ENCODE measurements at places on chromosomes 13 and 19. TPM values are rescaled to one million over a fixed set of nuclear protein-coding genes. Genes with fewer than 3 reads are reported as not detected.

Gene BRCA2
- 0.71 TPM for polyA plus RNA-seq

Gene OR4F17
- polyA plus RNA-seq, result not detected

Gene NTN5
- polyA plus RNA-seq, result 0.25 TPM

Gene TSSK6
- polyA plus RNA-seq, result 1.2 TPM

Gene CYP2A7
- polyA plus RNA-seq, result 0.20 TPM

Gene GPR183
- 2.2 TPM for polyA plus RNA-seq

Gene TEX29
- polyA plus RNA-seq, result 0.24 TPM

Gene ATP4A
- 0.12 TPM for polyA plus RNA-seq

Gene DCT
- 0.02 TPM for polyA plus RNA-seq

Gene S1PR4
- polyA plus RNA-seq, result 2.4 TPM

Gene PRX
- 1.1 TPM for polyA plus RNA-seq

Gene ZNF682
- polyA plus RNA-seq, result 2.7 TPM

Gene CEBPA
- 19.4 TPM for polyA plus RNA-seq

Gene KXD1
- 43.7 TPM for polyA plus RNA-seq

Gene ADM5
- polyA plus RNA-seq, result 1.6 TPM

Gene ZNF439
- 7.2 TPM for polyA plus RNA-seq

Gene ZNF135
- 2.9 TPM for polyA plus RNA-seq

Gene SIGLEC10
- polyA plus RNA-seq, result 0.79 TPM

Gene NKG7
- polyA plus RNA-seq, result 3.2 TPM

Gene OLFM2
- polyA plus RNA-seq, result 5.7 TPM

Gene RPL21
- polyA plus RNA-seq, result 1,083 TPM

Gene CBY2
- polyA plus RNA-seq, result not detected

Gene LRFN3
- polyA plus RNA-seq, result 5.0 TPM

Gene PLA2G4C
- polyA plus RNA-seq, result 2.8 TPM

Gene RPL36
- 1,315 TPM for polyA plus RNA-seq

Gene CLDND2
- polyA plus RNA-seq, result 0.39 TPM

Gene ZNF154
- 0.98 TPM for polyA plus RNA-seq

Gene ANO8
- 9.7 TPM for polyA plus RNA-seq

Gene BORCS8
- polyA plus RNA-seq, result 18.3 TPM

Gene CYP4F8
- polyA plus RNA-seq, result 0.19 TPM

Gene POSTN
- 7.1 TPM for polyA plus RNA-seq

Gene OVOL3
- polyA plus RNA-seq, result not detected

Gene WASF3
- 1.4 TPM for polyA plus RNA-seq

Gene SPIB
- 0.22 TPM for polyA plus RNA-seq

Gene IZUMO2
- polyA plus RNA-seq, result not detected

Gene GNA15
- 135 TPM for polyA plus RNA-seq

Gene MCEMP1
- 0.53 TPM for polyA plus RNA-seq

Gene GNG7
- 1.2 TPM for polyA plus RNA-seq

Gene ALOX5AP
- polyA plus RNA-seq, result 2.1 TPM

Gene MYPOP
- 3.2 TPM for polyA plus RNA-seq

Gene C19orf53
- 135 TPM for polyA plus RNA-seq

Gene IFNL4
- polyA plus RNA-seq, result not detected

Gene SPACA4
- polyA plus RNA-seq, result 1.2 TPM

Gene SLC17A7
- polyA plus RNA-seq, result 0.28 TPM

Gene ITGBL1
- polyA plus RNA-seq, result 1.0 TPM

Gene LGALS4
- 0.66 TPM for polyA plus RNA-seq

Gene IZUMO4
- 6.4 TPM for polyA plus RNA-seq

Gene RBM26
- 24.3 TPM for polyA plus RNA-seq

Gene PEX11G
- 4.9 TPM for polyA plus RNA-seq
